M059J (cell line): ENCODE measurements at places on chromosomes 7 and 10.

- peak; percentile 92 for DNase-seq
Measured at GRCh38 chr7:43693687-43694398, 35.5 kb downstream of the COA1 start.

GRCh38 chr7:81014266-81014665 lies 95.4 kb upstream of the SEMA3C start:
- DNase-seq: peak; percentile 55

DNA sequence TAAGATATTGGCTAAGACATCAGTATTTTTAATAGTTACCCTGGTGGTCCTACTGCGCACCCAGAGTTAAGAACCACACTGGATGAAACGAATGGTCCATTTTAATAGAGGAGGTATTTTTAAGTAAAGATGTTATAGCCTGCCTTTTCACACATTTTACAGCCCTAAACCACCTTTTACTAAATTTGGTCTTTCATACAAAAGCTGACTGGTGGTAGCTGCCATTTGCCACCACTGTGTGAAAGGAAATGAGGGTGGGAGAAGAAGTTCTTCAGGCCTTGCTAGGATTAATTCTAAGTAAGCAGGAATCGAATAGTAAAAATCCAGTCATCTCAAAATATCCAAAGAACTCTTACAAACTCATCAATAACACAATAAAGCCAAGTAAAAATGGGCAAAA lies 15.2 kb upstream of the APBB1IP start:
- DNase-seq: no peak

- DNase-seq: no peak
Measured at GRCh38 chr7:158971214-158971613, 114.9 kb downstream of the DYNC2I1 start.

- DNase-seq: no peak
Measured at GRCh38 chr10:78859769-78860168, 209.0 kb upstream of the ZMIZ1 start.

DNA sequence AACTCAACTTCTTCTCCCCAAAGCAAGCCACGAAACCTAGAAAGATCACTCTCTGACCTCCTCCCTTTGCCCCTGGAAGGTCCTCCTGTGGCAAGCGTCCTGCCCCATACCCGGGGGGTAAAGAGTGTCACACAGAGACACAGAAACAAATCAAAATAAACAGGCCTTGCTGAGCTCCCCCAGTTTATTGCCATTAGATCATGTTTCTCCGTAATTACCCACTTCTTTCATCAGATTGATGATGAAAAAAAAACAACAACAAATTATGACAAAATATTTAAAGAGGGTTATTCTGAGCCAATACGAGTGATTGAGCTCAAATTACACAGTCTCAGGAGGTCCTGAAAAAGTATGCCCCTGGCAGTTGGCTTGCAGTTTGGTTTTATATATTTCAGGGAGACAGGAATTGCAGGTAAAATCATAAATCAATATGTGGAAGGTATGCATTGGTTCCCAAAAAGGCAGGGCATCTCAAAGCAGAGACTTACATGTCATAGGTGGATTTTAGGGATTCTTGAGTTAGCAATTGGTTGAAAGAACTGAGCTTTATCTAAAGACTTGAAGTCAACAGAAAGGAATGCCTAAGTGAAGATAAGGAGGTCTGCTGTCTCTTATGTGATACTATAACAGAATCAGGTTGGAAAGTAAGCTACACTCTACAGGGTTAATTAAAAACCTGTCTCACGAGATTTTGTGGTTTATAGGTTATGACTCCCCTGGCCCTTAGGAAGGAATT lies 86.2 kb downstream of the APBB1IP start:
- no peak for DNase-seq

- DNase-seq: peak; percentile 8
Measured at GRCh38 chr10:43749145-43749576, 100.5 kb upstream of the ZNF32 start.

DNA sequence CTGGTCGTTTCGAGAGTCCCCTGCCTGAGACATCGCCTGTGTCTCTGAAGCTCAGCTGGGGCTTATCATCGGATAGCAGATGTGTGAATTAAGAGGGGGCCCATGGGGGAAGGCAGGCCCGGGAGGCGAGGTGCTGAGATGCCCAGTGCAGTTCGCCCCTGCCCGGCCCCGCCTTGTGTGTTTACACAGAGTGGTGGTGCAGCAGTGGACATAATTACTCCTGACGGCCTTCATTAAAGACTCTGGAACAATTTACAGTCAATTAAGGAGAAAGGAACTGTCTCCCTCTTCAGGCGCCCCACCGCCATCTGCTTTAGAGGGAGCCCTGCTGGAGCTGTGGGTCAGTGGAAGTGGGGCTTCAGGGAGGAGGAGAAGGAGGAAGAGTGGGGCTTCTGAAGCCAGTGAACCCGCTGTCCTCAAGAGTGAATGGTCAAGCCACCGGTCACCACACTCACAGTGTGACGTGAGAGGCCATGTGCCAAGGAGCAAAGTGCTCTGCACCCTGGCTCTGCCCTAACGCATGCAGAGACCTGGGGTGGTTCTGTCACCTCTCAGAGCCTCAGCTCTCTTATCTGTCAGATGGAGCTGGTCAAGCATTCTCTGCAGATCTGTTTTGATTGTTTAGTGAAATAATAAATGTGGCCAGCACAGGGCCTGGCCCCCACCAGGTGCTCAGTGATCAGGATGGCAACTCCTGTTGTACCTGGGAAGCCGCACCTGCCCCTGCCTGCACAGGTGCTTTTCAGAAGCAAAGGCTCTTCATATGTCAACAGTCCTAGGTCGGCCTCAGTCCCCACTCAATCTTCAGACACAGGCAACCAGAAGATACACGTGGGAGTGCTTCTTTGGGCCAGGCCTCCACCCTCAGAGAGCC lies 65.6 kb downstream of the CDH23 start:
- no peak for DNase-seq

DNA sequence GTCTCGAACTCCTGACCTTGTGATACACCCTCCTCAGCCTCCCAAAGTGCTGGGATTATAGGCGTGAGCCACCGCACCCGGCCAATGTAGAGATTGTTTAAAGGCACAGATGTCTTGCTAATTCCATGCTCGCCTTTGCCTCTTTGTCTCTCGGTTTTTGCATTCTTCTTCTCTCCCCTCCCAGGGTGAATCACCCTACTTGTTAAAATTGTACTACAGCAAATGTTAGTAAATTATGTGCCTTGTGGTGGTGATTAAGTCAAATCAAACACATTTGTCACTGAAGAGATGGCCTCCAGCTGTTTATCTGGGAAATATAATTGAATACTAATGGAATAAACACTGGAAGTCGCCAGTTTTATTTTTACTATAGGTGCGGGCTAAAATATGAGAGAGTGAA lies 384.4 kb upstream of the AUTS2 start:
- DNase-seq: peak; percentile 77

- DNase-seq: no peak
Measured at GRCh38 chr7:134936893-134937510, 49.3 kb upstream of the AGBL3 start.

- DNase-seq: no peak
Measured at GRCh38 chr7:156602283-156602682, 38.3 kb upstream of the RNF32 start.

DNA sequence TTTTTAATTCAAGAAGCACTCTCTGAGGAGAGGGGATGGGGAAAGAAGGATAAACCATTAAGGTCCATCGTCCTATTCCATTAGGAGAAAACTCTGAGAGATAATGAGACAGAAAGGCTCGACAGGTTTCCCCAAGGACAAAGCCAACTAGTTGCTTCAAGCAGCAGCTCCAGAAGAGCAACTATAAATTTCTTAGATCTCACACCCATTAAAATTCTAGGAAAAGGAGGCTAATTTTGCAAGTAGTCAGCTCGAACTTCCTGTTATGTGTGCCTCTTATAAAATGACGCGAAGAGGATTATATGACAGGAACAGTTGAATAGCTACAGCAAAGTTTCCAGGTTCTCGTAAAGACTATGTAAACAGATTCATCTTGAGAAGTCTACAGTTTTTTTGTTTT lies 52.0 kb upstream of the ST8SIA6 start:
- DNase-seq: no peak

DNA sequence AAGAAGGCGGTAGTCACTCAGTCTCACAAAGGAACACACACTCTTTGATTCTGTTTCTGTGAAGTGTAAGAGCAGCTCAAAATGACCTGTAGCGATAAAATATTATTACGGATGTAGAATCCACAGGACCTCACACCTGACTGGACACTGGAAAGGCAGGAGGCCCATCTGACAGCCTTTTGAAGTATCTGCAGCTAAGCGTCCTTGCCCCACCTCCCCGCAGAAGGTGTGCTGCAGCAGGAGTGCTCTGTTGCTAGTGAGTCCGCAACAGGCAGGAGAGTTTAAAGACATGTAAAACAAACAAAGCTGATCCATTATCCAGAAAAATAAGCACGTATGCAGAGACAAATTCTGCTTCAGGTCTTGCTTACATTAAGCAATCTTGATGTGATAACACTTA lies 355.5 kb downstream of the GPR158 start:
- no peak for DNase-seq

DNA sequence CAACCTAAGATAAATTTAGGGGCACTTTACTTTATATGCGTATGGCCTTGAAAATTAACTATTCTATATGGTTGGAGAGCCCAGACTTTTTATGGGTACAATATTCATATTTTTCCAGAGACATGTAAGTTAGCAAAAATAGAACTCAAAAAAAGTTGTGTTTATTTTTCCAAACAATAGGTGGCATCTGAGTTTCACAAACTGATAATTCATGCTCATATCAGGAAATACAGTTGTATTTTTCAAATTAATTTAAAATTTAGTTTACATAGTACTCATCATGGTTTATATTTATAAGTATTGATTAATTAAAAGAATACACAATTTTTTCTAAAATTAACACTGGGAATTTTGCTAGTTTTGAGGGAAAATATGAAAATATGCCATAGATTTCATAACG lies 34.6 kb downstream of the ANKRD7 start:
- no peak for DNase-seq

GRCh38 chr7:104541897-104542296 lies 213.5 kb downstream of the LHFPL3 start:
- DNase-seq: no peak

DNA sequence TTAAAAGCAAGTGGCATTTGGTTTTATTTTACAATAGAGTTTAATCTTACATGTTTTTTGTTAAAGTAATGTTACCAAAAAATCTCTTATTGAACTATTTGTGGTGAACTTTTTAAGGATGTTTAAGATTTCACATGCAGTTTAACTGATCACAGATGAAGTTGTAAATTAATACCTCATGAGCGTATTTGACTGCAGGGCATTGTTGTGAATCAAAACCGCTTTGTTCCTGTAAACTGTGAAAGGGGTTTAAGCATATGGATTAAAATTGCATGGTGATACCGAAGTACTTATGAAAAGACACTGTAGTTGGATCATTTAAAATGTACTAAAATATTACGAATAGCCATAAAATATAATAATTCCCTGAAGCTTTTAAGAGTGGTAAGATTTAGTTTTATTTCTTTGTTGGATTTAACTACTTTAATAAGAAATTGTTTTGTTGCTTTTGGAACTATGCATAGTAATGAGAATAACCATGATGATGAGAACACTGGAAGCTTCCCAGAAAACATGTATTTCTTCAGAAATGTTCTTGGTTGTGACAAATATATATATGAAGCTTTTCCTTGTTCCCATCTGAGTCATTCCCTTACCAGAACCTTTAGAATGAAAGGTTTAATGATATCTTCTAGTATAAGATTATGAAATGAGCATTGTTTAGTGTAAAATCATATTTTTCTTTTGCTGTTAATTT lies 131.3 kb downstream of the ADK start:
- DNase-seq: no peak

- DNase-seq: no peak
Measured at GRCh38 chr7:146249272-146249671, 132.7 kb downstream of the CNTNAP2 start.

DNA sequence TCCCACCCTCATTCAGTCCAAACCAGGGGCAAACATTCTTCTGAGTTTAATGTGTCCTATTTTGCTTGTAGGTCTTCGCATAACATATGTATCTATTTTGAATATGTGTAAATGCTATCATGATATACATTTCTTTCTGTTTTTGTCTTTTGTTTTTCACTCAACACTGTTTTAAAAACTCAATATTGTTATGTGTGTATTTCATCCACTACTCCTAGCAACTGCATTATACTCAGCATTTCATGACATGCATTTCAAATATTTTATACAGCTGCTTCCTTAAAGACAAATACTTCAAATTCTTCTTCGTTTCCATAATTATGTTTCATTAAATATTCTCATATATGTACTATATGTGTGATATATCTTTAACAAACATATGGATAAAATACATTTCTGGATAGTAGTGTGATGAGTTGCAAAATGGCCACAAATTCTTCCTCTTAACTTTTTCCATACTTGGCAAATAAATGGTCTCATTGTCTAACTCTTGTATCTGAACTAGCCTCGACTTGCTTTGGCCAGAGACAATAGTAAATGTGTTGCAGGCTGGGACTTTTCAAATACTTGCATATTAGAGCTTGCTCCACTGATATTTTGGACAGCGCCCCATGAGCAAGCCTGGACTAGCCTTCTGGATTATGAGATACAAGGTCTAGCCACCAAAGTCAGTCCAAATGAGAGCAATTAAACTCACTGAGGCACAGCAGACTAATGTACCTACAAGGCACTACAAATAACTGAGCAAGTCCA lies 539.7 kb upstream of the KCND2 start:
- no peak for DNase-seq

- DNase-seq: no peak
Measured at GRCh38 chr10:70090013-70090412, 37.4 kb downstream of the MACROH2A2 start.

DNA sequence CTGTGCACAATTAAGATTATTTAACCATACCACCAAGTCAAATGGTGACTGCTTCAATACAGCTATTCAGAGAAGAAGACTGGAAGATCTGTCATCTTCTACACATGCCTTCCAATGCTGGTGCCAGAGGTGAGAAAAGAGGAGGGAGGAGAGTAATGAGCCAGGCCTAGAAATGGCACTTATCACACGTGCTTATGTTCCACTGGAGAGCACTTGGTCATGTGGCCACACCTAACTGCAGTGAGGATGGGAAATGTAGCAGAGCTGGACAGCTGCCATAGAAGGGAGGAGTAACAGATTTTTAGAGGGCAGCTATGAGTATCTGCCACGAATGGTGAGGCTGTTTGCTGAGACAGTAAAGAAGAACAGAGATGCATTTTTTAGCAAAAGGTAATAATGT lies 77.1 kb downstream of the MPLKIP start:
- peak; percentile 24 for DNase-seq

DNA sequence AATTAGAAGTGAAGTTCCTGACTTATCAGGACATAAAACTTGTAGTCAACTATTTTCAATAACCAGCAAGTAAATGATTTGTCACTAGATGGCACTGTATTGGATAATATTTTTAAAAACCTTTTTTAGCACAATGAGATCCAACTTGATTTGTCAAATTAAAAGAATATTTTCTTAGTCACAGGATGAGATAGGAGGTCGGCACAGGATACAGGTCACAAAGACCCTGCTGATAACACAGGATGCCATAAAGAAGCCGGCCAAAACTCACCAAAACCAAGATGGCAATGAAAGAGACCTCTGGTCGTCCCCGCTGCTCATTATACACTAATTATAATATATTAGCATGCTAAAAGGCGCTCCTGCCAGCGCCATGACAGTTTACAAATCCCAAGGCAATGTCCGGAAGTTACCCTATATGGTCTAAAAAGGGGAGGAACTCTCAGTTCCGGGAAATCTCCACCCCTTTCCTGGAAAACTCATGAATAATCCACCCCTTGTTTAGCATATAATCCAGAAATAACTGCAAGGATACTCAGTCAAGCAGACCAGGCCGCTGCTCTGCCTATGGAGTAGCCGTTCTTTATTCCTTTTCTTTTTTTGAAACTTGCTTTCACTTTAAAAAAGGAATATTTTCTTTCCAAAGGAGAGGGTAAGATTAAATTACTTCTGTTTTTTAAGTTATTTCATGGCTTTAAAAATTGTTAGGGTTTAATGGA lies 255.7 kb upstream of the MKLN1 start:
- DNase-seq: peak; percentile 97

GRCh38 chr7:43469051-43469450 lies 113.9 kb upstream of the STK17A start:
- DNase-seq: no peak
